ENCODE measurements at places on chromosomes 16 and 17. TPM values are rescaled to one million over a fixed set of nuclear protein-coding genes. Genes with fewer than 3 reads are reported as not detected.

The CES5A gene
- total RNA-seq = not detected

The CACNA1G gene
- total RNA-seq = 3.4 TPM

The WFDC1 gene
- not detected for total RNA-seq

The DBF4B gene
- total RNA-seq = 28.4 TPM

The LYRM9 gene
- total RNA-seq = 1.7 TPM

The ZNF768 gene
- total RNA-seq = 47.3 TPM

The NPIPA3 gene
- total RNA-seq = 1.9 TPM

The MFAP4 gene
- not detected for total RNA-seq

The POLR3K gene
- total RNA-seq = 33.4 TPM

The USB1 gene
- 75.6 TPM for total RNA-seq

The SLC6A4 gene
- 0.05 TPM for total RNA-seq

The UBFD1 gene
- 46.6 TPM for total RNA-seq

The KRTAP4-16 gene
- not detected for total RNA-seq

The NPIPA7 gene
- 14.1 TPM for total RNA-seq

The ATF7IP2 gene
- 10.4 TPM for total RNA-seq

The TBC1D3C gene
- total RNA-seq = not detected

The IGFALS gene
- 0.21 TPM for total RNA-seq

The SULT1A2 gene
- total RNA-seq = 0.12 TPM

The HS3ST3A1 gene
- total RNA-seq = 0.31 TPM

The SMIM36 gene
- total RNA-seq = not detected

The PSMD3 gene
- total RNA-seq = 169 TPM

The LCMT1 gene
- total RNA-seq = 37.5 TPM

The PTX4 gene
- total RNA-seq = not detected

The NEUROD2 gene
- total RNA-seq = not detected

The HELZ gene
- 8.9 TPM for total RNA-seq

The SLC5A10 gene
- total RNA-seq = 0.21 TPM

The TRAPPC1 gene
- 321 TPM for total RNA-seq

The CEMP1 gene
- not detected for total RNA-seq

The CEP112 gene
- 5.8 TPM for total RNA-seq

The FOXJ1 gene
- total RNA-seq = 0.76 TPM

The SOX8 gene
- total RNA-seq = 2.7 TPM

The CCDC102A gene
- total RNA-seq = 7.8 TPM

The GFAP gene
- total RNA-seq = 0.68 TPM

The ELMO3 gene
- total RNA-seq = 1.1 TPM

The CRISPLD2 gene
- 3.0 TPM for total RNA-seq

The PSME3IP1 gene
- 90.3 TPM for total RNA-seq

The KRTAP4-1 gene
- 0.10 TPM for total RNA-seq

The EPN3 gene
- total RNA-seq = 0.14 TPM

The ATP1B2 gene
- 0.17 TPM for total RNA-seq

The TBC1D3K gene
- total RNA-seq = not detected

The CACNA1H gene
- total RNA-seq = 15.2 TPM

The MYH1 gene
- not detected for total RNA-seq

The KRTAP4-5 gene
- not detected for total RNA-seq

The TERB1 gene
- not detected for total RNA-seq

The PABPN1L gene
- not detected for total RNA-seq

The KRT27 gene
- 0.06 TPM for total RNA-seq

The XAF1 gene
- total RNA-seq = not detected

The ALDH3A2 gene
- 153 TPM for total RNA-seq

The IST1 gene
- total RNA-seq = 169 TPM

The SDR42E2 gene
- not detected for total RNA-seq

The ADAM11 gene
- total RNA-seq = 1.9 TPM

The CCL8 gene
- not detected for total RNA-seq

All from A549 treated with Hydrocortisone at 1 μM for 4 hours (cell line).